ENCODE measurements at places on chromosomes 7 and 10.

DNA sequence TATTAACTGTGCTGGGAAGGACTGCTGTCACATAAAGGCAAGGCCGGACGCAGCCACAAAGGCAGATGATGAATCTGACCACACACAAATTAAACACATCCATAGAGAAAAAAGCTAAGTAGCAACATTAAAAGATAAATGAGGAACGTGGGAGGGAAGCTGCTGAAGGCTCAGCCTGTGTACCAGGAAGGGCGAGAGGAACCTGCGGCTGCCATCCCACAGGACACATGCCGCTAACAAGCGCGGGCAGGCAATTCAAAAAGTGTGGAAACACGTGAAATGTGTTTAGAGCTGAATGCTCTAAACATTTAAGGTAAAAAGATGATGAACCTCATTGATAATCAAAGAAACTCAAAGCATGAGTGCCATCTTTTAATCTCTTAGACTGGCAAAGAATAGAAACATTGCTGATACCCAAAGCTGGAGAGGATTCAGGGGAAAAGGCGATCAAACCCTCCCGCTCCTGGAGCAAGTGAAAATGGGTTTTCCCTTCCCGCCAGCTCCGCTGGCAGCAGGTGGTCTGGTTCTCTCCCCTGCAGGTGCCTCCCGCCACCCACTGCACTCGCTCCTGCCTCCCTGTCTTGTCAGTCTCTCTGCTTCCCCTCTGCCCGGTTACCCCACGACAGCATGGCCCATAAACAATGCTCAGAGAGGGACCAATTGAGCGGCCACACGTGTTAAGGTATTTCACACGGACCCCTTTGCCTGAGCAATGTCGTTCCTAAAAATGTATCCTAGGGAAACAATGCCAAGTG lies 4.2 kb downstream of the STK32C start:
- no peak for DNase-seq

GRCh38 chr7:100247152-100247757 lies 27.5 kb downstream of the PVRIG start:
- DNase-seq: no peak

DNA sequence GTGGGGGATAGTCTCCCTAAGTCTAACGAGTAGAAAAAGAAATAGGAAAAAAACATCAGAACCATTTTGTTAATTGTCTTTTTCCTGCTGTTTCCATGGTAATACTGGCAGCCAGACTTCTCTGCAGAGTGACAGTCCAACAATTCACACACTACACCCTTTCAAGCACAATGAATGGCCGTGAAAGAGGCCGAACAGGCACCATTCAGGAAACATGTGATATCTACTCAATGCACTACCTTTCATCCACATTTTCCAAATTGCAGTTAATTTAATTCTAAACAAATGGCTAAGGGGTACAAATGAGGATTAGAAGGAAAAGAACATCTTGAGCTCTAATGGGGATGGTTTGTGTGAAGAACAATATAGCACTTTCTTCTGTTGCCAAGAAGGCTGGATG lies 358.5 kb upstream of the ANKRD30A start:
- no peak for DNase-seq

- DNase-seq: no peak
Measured at GRCh38 chr10:88237896-88238614, 345.1 kb downstream of the RNLS start.

DNA sequence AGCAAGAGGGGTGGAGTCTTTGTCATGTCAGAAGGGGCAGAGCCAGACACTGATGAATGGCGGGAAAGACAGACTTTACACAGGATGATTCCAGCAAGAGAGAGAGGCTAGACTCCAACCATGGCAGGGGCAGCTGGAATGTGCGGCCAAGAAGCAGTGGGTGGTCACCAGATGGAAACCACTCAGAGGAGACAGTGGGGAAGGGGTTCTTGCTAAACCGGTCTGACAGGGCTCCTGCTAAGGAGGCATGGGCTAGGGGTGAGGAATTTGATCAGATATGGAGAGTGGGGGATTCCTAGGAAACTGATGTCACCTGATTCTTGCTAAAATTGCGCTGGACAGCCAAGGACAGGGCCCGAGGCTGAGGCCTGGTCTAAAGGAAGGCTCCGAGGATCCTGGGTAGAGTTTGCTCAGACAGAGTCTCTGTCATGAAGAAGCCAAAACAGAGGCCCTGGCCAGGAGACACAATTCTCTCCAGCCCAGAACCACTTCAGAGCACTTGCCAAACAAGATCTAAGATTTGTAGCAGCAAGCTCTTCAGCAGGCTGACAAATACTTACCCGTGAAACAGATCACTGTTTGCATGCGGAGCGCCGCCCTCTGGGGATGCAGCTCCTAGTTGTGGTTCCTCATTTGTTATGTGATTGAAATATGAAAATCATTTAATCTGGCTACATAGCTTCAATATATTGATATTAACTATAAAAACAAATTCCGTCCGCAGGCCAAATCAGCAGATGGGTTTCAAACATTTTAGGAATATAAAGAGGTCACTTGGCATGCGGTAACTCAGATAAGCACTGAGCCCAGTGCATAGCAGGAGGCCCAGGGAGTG lies 377.0 kb downstream of the TCERG1L start:
- DNase-seq: no peak

DNA sequence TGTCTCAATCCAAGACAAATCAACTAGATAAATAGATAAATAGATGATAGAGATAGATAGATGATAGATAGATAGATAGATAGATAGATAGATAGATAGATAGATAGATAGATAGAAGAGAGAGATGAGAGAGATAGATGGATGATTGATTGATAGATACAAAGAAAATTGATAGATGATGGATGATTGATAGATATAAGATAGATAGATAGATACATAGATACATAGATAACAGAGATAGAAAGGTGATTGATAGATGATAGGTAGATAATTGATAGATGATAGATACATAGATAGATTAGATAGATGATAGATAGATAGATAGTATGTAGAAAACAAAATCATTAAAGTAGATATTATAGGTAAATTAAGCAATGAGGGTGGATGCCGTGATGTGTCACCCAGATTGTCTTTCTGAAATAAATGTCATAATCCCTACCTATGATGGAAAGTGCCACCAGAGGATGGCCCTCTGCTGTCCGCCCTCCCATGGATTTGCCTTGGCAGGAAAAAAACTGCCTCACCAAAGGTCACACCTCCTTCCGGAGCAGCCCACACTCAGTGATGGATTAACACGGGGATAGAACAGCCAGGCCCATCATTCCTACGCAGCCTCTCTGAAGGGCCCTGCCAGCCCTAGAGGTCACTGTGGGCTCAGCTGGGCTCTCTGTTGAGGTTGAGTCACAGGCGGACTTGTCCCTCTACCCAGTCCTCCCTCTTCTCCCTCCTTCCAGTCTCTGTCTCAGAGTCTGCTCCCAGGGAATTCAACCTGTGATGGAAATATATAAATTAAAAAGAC lies 50.8 kb downstream of the KCNH2 start:
- DNase-seq: no peak

GRCh38 chr7:44210107-44210506 lies 9.3 kb downstream of the YKT6 start:
- no peak for DNase-seq

DNA sequence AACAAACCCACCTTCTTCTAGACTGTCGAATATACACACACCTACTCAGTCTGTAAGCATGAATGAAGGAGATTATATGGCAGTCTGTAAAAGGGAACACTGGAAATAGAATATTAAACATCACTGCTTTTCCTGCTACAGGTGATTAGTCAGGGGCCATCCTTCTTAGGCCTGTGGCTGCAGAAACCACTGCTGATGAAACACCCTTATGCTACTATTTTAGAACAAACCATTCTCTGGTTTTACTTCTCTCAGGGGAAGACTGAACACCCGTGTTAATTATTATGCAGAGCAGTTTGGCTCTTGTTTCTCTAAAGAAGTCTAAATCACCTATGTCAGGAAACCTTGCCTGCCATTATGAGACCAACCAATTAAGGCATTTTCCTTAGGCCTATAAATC lies 351.1 kb upstream of the KLF6 start:
- no peak for DNase-seq

DNA sequence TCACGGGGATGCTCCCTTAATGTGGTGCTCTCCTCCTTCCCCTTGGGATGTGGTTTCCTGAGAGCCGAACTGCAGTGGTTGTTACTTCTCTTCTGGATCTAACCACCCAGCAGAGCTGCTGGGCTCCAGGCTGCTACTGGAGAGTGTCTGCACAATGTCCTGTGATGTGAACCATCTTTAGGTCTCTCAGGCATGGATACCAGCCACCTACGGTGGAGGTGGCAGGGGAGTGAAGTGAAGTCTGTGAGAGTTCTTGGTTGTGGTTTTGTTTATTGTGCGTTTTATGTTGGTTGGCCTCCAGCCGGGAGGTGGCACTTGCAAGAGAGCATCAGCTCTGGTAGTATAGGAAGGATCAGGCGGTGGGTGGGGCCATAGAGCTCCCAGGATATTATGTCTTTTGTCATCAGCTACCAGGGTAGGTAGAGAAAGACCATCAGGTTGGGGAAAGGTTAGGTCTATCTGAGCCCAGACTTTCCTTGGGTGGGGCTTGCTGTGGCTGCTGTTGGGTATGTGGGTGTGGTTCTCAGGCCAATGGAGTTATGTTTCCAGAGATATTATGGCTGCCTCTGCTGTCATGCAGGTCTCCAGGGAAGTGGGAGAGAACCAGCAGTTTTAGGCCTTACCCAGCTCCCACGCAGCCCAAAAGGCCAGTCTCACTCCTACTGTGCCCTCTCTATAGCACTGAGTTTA lies 87.9 kb downstream of the KIF20B start:
- DNase-seq: no peak

GRCh38 chr7:158008267-158008666 lies 579.4 kb downstream of the PTPRN2 start:
- no peak for DNase-seq

DNA sequence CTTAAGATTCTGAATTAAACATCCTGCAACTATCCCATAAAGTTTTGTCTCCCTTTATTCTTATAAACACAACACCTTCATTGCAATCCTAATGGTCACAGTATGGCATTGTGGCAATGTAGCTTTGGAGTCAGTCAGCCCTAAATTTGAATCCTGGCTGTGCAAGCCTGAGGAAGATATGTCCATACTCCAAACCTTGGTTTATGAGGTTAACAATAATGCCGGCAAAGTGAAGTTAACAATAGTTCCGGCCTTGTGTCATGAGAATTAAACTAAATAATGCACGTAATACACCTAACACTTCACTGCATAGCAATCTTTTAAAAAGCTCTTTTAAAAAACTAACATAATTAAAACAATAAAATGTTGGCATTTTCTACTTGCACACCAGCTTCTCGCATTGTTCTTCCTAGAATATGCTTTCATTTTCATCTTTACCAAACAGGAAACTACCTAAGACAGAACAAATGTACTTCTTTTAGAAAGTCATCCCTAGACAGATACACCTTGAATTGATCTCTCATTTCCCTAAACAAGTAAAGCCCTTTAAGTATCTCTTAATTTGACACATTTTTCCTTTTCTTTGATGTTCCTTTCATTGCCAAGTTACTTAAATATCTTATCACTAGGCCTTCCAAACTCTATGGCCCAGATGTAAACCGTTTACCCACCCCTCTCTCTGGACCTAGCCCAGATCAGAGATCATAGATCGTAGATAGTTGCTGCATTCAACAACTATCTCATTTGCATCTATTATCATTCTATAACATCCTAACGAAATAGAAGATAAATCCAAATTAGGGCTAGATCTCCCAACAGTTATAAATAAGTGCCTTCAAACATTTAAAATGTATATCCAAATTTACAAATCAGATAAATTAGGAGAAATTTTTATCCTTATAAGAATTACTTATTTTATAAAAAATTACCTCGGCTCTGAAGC lies 66.7 kb downstream of the CREB3L2 start:
- no peak for DNase-seq

DNA sequence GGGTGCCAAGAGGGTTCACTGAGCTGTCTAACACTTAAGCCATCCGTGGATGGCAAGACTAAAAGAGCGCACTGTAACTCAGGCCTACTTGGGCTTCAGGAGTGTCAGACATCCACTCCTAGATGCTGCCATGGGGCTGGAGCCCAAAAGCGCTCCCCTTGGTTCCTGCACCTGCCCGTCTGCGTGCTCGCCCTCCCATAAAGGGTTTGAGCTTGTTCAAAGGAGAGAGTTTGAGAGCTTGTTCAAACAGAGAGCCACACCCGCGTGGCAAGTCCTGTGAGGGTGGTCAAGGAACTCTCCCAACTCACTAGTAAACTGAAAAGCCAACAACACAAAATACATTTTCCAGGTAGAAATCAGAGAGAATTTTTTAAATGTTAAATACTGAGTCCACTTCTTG lies 256.7 kb downstream of the SEMA3A start:
- no peak for DNase-seq

DNA sequence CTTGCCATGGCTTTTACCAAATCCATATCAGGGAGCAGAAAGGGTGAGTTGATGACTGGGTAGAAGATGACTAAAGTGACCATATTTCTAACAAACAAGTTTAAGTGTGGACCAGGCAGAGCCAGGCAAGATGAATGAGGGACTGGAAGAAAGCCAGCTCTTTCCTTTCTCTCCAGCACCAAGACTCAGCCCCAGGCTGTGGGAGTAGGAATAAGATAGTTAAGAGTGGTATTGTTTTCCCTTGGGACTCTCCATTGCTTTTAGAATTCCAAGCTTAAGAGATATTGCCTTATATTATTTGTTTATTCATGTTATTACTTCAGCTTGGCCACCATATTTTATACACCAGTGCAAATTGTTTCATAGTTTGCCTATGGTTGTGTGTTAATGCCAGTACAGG lies 28.8 kb upstream of the TSPAN33 start:
- no peak for DNase-seq

DNA sequence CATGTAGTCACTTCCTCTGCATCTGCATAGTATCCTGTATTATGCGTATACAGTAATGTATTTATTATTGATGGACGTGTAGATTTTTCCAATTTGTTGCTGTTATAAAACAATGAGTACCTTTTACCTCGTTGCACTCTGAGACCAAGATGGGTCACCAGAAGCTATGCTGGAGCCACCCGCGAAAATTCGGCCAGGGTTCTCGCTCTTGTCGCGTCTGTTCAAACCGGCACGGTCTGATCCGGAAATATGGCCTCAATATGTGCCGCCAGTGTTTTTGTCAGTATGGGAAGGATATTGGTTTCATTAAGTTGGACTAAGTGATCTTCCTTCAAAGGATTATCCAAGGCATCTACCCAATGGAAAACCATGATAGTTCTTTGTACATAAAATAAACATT lies 1.0 kb downstream of the PSMC2 start:
- no peak for DNase-seq

GRCh38 chr10:71084818-71085126 lies 127.6 kb upstream of the UNC5B start:
- DNase-seq: no peak

DNA sequence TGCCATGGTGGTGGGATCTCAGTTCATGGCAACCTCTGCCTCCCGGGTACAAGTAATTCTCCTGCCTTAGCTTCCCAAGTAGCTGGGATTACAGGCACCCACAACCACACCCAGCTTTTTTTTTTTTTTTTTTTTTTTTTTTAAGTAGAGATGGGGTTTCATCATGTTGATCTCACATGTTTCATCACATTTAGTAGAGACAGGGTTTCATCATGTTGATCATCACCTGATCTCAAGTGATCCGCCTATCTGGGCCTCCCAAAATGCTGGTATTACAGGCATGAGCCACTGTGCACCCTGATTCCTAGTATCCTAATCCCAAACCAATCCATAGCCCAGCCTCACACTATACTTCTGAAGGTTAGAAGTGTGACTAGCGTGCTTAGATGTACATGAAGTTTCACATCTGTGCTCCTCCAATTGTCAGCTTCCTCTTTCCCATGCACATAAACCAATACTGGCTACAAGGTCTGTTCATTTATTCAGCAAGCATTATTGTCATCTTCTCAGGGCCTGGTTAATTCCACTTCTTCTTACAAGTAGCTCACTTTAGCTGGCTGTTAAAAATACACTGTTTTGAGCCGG lies 6.8 kb upstream of the NAT16 start:
- DNase-seq: no peak

GRCh38 chr7:32658034-32658433 lies 162.7 kb downstream of the AVL9 start:
- DNase-seq: no peak

All from amniotic stem cell (primary cell).